ENCODE measurements at places on chromosomes 12 and 14. TPM values are rescaled to one million over a fixed set of nuclear protein-coding genes. Genes with fewer than 3 reads are reported as not detected.
A peak's percentile ranks its signal among the peaks of the same experiment; 100 is the strongest.

DNA sequence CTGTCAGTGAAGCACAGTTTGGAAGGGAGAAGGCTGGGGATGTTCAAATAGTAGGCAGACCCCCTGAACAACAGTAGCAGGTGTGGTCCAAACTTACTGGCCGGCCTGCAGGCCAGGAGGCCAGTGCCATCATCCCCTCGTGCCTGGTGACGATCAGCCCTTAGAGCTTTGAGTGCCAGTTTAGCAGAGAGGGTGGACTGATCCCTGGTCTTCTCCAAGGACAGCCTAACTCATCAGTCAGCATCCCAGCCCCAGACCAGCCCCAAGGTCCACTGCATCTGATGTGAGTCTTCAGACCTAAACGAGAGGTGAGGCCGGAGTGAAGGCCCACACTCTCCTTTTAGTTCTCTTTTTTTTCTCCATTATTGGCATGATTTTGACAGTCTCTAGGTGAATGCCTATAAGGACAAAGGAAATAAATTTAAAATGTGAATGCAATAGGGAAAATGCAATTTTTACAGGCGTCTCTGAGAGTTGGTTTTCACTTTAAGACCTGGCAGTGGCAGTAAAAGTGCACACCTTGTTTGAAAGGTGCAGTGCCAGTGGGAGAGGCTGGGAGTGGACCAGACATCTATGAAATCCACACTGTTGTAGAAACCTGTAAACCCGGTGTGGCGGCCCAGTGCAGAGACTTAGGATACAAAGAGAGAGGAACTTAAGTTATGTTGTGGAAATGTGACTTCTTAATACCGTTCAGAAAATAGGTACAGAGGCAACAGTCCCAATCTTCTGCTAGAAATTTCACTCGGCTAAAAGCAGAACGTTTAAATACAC, 311.2 kb downstream of the CACNA1C start:
- H3K4me3 ChIP-seq = no peak overlapping the region
- no peak overlapping the region for H3K27ac ChIP-seq
- H3K36me3 ChIP-seq = no peaks in the 10 kb centered on the region
- H3K27me3 ChIP-seq = peaks cover 15% of the 10 kb centered on the region

DNA sequence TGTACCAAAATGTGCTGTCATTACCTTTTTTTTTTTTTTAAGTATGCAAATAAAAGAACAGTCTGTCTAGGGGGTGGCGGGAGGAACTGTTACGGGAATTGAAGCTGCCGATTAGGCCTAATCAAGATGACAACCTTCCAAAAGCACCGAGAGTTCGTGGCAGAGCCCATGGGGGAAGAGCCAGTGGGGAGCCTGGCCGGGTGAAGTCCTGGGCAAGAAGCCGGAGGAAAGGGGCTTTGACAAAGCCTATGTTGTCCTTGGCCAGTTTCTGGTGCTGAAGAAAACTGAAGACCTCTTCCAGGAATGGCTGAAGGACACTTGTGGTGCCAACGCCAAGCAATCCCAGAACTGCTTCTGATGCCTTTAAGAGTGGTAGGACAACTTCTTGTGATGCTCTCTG, 42.6 kb downstream of the ACTN1 start:
- H3K27me3 ChIP-seq = no peaks in the 10 kb centered on the region
- peak overlapping the region; percentile 93 for H3K27ac ChIP-seq
- H3K4me1 ChIP-seq = peaks cover 54% of the 10 kb centered on the region

GRCh38 chr12:52082988-52083637, 3.6 kb downstream of the SMIM41 start:
- no peak overlapping the region for H3K27ac ChIP-seq
- peak; percentile 68 for DNase-seq
- no peaks in the 10 kb centered on the region for H3K36me3 ChIP-seq
- peaks cover 16% of the 10 kb centered on the region for H3K27me3 ChIP-seq
- H3K4me3 ChIP-seq = no peak overlapping the region

DNA sequence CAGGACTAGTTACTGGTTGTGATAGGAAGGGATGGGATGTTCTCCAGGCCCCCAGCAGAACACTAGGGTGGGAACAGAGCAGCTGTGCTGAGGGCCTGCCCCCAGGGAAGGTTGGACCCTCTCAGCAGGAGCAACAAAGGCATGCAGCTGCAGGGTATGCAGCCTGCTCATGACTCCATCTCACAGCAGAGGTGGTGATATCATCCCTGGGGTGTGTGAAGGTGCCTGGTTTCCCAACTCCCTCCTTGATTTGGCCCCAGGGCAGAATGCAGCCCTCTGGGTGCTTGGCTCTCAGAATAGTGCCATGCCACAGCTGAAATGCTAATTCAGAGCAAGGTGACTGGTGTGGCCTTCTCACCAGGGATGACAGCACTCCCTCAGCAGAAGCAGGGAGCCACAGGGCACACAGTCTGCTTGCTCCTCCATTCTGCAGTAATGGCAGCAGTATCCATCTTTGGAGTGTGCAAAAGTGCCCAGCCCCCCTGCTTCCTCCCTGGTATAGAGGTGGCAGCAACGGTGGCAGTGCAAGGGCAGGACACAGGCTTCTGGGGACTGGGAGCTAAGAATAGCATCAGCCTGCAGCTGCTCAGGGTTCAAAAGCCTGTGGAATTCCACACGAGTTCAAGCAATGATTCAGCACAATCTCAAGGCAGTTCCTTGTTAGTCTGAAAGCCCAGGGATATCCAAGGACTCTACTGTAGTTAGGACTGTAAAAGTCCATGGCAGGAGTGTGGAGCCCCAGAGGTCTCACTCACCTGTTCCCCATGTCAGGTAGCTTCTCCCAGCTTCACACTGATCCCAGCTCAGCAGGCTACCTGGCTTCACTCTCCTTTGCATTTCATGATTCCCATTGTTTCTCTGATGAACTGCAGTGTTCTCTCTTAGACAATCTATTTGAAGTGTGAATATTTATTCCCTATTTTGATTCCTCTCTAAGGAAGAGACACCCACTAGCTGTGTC, 298.1 kb upstream of the FOXG1 start:
- no peaks in the 10 kb centered on the region for H3K36me3 ChIP-seq
- DNase-seq = no peak
- peak overlapping the region; percentile 50 for H3K27ac ChIP-seq
- H3K4me3 ChIP-seq = no peak overlapping the region

DNA sequence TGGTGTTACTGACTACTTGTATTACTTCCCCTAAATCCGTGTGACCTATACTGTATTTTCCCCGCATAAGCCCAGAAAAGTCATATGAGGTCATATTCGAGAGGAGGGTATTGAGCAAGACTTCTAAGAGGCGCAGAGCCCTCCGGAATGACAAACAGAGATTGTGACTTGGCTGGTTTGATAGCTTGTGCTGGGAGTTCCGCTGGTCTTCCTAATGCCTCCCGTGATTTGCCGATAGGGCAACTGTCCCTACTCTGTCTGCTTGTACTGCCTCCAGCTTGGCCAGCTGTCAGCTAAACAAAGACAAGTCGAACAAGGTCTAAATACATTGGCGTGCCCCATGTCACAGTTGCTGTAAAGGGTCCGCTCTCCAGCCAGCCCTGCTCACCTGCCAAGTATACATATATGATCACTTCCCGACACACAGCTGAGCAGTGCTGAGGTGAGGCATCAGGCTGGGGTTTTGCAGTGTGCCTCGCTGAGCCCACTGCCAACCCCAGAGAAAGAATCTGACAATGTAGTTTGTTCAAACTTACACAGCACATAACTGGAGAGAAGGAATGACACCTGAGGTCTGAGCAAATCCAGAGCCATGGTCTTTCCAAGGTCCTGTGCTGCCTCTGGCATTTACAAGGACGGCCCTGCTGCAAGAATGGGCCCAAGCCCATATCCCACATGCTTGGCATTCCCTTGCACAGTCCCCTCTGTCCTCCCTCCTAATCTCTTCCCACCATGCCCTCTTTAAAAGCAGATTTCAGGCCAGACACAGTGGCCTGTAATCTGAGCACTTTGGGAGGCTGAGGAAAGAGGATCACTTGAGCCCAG, 23.7 kb downstream of the LGMN start:
- H3K27me3 ChIP-seq = no peaks in the 10 kb centered on the region
- no peak for DNase-seq
- no peak overlapping the region for H3K27ac ChIP-seq
- no peak overlapping the region for H3K4me3 ChIP-seq

DNA sequence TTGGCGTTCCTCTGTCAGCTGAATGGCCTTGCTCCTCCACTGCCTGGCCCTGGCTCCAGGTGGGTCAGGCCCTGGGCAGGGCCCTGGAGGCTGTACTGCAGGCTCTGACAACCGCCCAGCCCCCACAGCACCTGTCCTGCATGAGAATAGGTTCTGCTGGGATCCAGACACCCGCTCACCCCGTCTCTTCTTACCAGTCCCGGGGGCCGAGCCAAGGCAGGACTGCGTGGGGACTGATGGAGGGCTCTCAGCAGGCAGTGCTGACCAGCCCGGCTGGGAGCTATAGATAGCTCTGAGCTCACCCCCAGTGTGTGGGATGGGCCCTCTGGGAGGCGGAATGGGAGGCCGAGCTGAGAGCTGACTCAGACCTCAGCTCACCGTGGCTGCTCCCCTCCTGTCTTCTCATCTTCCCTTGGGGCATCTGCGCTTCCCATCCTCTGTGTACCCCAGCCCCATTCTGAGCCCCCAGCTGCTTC, 39.6 kb downstream of the TEAD4 start:
- no peaks in the 10 kb centered on the region for H3K4me1 ChIP-seq
- H3K4me3 ChIP-seq = no peak overlapping the region
- no peaks in the 10 kb centered on the region for H3K27me3 ChIP-seq
- DNase-seq = no peak
- no peak overlapping the region for H3K27ac ChIP-seq
- peaks cover 3% of the 10 kb centered on the region for H3K36me3 ChIP-seq

GRCh38 chr14:75825147-75825592, 156.6 kb downstream of the TGFB3 start:
- no peak overlapping the region for H3K4me3 ChIP-seq
- peaks cover 26% of the 10 kb centered on the region for H3K4me1 ChIP-seq
- peak overlapping the region; percentile 40 for H3K27ac ChIP-seq
- H3K36me3 ChIP-seq = peaks cover 12% of the 10 kb centered on the region
- H3K27me3 ChIP-seq = no peaks in the 10 kb centered on the region
- no peak for DNase-seq

- H3K4me3 ChIP-seq = no peak overlapping the region
- no peak overlapping the region for H3K27ac ChIP-seq
- H3K4me1 ChIP-seq = no peaks in the 10 kb centered on the region
- no peaks in the 10 kb centered on the region for H3K36me3 ChIP-seq
- DNase-seq = no peak
- no peaks in the 10 kb centered on the region for H3K27me3 ChIP-seq
Measured at GRCh38 chr12:51693569-51693968, 102.5 kb downstream of the SCN8A start.

GRCh38 chr12:7451756-7452155, 7.8 kb upstream of the CD163L1 start:
- H3K27ac ChIP-seq = no peak overlapping the region
- no peaks in the 10 kb centered on the region for H3K36me3 ChIP-seq
- no peaks in the 10 kb centered on the region for H3K4me1 ChIP-seq
- no peak overlapping the region for H3K4me3 ChIP-seq
- DNase-seq = no peak

- H3K27ac ChIP-seq = no peak overlapping the region
- no peaks in the 10 kb centered on the region for H3K36me3 ChIP-seq
- no peak overlapping the region for H3K4me3 ChIP-seq
Measured at GRCh38 chr14:104140463-104141331, 2.3 kb downstream of the KIF26A start.

GRCh38 chr14:71527838-71528237, 404.4 kb upstream of the RGS6 start:
- H3K4me3 ChIP-seq = no peak overlapping the region
- H3K27ac ChIP-seq = peak overlapping the region; percentile 37
- H3K36me3 ChIP-seq = peaks cover 17% of the 10 kb centered on the region
- no peaks in the 10 kb centered on the region for H3K27me3 ChIP-seq
- peaks cover 13% of the 10 kb centered on the region for H3K4me1 ChIP-seq

GRCh38 chr12:116492703-116493324, 66.4 kb upstream of the MAP1LC3B2 start:
- no peaks in the 10 kb centered on the region for H3K27me3 ChIP-seq
- H3K27ac ChIP-seq = peak overlapping the region; percentile 9
- DNase-seq = no peak
- no peak overlapping the region for H3K4me3 ChIP-seq

GRCh38 chr12:47850153-47851084, 30.7 kb upstream of the HDAC7 start:
- H3K4me1 ChIP-seq = peaks cover 33% of the 10 kb centered on the region
- DNase-seq = no peak
- no peak overlapping the region for H3K4me3 ChIP-seq
- H3K36me3 ChIP-seq = no peaks in the 10 kb centered on the region
- H3K27ac ChIP-seq = peak overlapping the region; percentile 50
- H3K27me3 ChIP-seq = peaks cover 5% of the 10 kb centered on the region

DNA sequence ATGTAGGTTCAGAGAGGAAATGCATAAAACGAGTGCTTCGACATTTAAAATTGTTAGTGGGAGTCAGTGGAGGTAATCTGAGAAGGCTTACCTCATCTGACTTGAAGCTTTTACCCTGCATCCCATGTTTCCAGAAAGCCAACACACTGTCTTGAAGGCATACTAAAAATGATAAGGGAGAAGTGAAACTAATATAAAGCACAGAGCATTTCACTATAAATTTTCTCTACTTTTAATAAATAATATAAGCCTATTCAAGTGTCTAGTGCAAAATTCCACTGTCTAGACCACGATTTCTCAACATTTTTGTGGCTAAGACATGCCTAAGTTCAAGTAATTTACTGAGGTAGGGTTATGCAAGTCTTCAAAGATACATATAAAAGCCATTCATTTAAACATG, 29.1 kb upstream of the CDKL1 start:
- H3K27ac ChIP-seq = no peak overlapping the region
- H3K4me1 ChIP-seq = peaks cover 3% of the 10 kb centered on the region
- H3K4me3 ChIP-seq = no peak overlapping the region
- DNase-seq = no peak

GRCh38 chr12:3417937-3418462, 73.0 kb upstream of the PRMT8 start:
- DNase-seq = no peak
- H3K4me1 ChIP-seq = no peaks in the 10 kb centered on the region
- H3K27me3 ChIP-seq = peaks cover 23% of the 10 kb centered on the region

GRCh38 chr12:127292736-127293135, 974.2 kb upstream of the TMEM132C start:
- no peak for DNase-seq
- peaks cover 3% of the 10 kb centered on the region for H3K4me1 ChIP-seq
- H3K27me3 ChIP-seq = no peaks in the 10 kb centered on the region
- no peaks in the 10 kb centered on the region for H3K36me3 ChIP-seq

DNA sequence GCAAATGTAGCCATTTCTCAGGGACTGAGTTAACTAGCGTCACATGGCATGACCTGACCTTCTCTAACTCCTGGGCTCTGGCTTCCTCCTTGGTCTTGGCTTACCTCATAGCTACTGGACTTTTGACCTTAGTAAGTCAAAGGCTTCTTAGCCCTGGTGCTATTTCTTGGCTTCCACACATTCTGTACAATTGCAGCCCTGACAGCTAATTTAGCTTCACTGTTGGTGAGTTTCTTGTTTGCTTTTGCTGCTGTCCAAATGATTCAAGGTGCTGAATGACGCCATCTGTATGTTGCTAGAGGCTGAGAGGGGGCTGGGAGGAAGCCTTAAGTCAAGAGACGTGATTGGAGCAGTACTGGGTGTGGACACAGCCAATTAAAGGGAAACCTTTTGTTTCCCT, 202.7 kb downstream of the PRKD1 start:
- H3K27me3 ChIP-seq = no peaks in the 10 kb centered on the region
- peaks cover 7% of the 10 kb centered on the region for H3K36me3 ChIP-seq
- peak overlapping the region; percentile 60 for H3K27ac ChIP-seq
- H3K4me1 ChIP-seq = peaks cover 31% of the 10 kb centered on the region
- peak; percentile 14 for DNase-seq

RASAL1 gene
- total RNA-seq = 0.36 TPM

CNTN1 gene
- 3.1 TPM for total RNA-seq

PDZRN4 gene
- 0.11 TPM for total RNA-seq

FAR2 gene
- total RNA-seq = 8.4 TPM

TEP1 gene
- total RNA-seq = 28.5 TPM

GLT1D1 gene
- total RNA-seq = 5.7 TPM

PRB2 gene
- total RNA-seq = not detected

FAIM2 gene
- not detected for total RNA-seq

SCARB1 gene
- 20.6 TPM for total RNA-seq

Measured in progenitor cell of endocrine pancreas (in vitro differentiated cells).